Left lobe of liver (tissue), 2 donors: ENCODE measurements at places on chromosomes 13 and 19. TPM values are rescaled to one million over a fixed set of nuclear protein-coding genes. Genes with fewer than 3 reads are reported as not detected.

The STXBP2 gene
- total RNA-seq = 48.0 TPM

The CYP4F3 gene
- total RNA-seq = 401 TPM

The C13orf42 gene
- total RNA-seq = not detected

DNA sequence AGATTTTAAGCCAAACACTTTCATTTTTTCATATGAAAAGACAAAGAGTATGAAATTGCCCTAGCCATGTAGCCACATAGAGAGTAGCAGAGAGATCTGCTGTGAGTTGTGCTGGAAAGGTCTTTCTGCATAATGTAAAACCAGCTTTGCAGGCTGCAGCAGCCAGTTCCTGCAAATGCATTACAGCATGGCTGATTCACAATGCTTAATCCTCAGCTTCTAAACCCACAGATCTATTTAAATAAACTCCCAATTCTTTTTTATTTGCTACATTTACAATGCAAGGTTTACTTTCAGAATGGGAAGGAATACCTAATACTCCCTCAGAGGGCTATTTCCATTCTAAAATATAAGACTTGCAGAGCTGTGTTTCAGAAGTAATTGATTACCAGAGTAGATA, 185.6 kb upstream of the STARD13 start:
- no peak for DNase-seq

- DNase-seq = no peak
Observed at GRCh38 chr13:35858665-35859064, 272.5 kb downstream of the DCLK1 start.

DNA sequence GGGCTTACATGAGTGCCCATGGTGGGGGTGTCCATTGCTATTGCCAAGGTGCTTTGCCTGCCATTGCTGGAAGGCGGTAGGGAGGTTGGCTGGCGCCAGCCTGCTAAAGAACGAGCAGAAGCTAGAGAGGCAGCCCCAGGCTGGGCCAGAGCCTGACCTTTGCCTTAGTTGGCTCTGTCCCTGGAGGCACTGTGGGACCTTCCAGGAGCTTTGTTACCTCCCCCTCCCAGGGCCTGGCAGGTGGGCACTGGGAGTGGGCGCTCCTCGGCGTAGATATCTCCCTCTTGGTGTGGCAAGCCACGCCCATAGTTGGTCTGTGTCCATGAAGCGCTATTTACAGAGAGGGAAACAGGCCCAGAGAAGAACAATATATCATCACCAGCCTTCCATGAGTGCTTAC, 2.3 kb upstream of the SLC25A42 start:
- DNase-seq = peak; percentile 67

- no peak for DNase-seq
Observed at GRCh38 chr19:53520163-53520546, 17.8 kb upstream of the ZNF331 start.

- DNase-seq = no peak
Observed at GRCh38 chr13:30722361-30722760, 13.0 kb upstream of the ALOX5AP start.

DNA sequence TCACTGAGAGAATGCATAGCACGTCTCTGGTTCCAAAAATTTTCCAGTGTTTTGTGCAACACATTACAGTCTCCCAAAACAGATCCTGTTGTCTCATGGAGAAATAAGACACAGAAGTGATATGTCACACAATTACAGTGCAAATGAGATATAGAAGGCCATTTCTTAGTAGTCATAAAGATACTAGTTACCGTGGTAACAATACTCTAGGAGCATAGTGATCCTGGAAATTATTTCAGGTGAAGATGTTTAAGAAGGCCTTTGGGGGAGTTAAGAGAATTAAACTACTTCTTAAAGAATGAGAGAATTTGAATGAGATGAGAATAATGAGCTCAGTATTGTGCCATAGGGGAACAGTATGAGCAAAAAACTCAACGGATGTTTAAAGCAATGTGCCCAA, 628.0 kb upstream of the MIR17HG start:
- no peak for DNase-seq

DNA sequence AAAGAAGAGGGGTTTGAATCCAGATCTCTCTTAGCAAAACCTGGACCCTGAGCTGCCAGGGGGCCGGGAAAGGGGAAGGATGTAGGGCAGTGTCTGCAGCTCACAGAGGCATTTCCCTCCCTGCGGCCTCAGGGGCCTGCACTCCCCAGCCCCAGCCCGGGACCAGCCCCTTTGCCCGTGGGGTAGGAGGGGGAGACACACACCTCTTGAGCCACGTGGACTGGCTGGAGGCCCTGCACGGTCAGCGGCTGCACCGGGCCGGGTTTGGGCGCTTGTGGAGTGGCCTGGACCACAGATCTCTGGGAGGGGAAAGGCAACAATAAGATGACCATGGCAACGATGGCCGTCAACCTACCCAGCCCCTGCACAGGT, 26.9 kb downstream of the RFX1 start:
- DNase-seq = no peak

- DNase-seq = no peak
Observed at GRCh38 chr13:79936368-79937136, 404.4 kb downstream of the SPRY2 start.

- no peak for DNase-seq
Observed at GRCh38 chr13:76481738-76482137, 404.5 kb downstream of the KCTD12 start.

GRCh38 chr19:410243-410781, 1.4 kb upstream of the C2CD4C start:
- DNase-seq = peak; percentile 69
